Stimulated activated CD4-positive, alpha-beta T cell treated with anti-CD3 and anti-CD28 coated beads, TNF-alpha, amount 100 ng/mL, for 1 hour (primary cell): ENCODE measurements at places on chromosomes 4 and X.

DNA sequence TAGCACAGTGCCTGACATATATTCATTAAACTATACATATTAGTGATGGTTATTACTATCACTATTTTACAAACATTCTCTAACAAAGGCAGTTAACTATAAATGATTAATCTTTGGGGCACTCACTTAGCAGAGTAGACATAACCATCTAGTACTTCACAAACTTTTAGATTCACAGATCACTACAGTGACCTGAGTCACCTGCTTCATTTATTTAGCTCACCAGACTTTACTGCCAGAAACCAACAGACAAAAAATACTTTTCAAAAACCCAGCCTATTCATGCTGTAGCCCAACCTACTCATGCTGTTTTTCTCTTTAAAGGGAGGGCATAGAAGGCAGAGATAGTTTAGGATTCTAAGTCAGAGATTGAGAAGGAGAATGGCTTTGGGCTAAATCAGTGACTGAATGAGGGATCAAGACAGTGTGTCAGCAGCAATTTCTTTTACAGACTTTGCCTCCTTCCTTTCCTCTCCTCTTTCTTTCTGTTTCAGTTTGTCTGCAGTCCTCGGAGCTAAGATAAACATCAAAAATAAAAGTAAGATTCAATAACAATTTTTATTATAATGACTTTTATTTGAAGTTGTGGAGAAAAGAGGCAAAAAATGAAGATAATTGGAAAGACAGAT is 34.7 kb upstream of the PDE5A start:
- no peak for DNase-seq

DNA sequence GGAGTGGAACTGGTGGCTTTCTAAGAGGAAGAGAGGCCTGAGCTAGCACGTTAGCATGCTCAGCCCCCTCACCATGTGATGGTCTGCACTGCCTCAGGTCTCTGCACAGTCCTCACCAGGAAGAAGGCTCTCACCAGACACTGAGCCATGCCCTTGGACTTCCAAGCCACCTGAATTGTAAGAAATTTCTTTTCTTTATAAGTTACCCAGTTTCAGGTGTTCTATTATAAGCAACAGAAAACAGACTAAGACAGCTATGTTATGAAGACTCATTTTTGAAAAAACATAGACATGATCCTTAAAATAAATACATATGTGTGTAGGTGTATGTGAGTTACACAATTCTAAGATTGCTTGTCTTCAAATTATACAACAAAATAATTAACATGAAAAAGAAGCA is 74.7 kb downstream of the CEP44 start:
- no peak for DNase-seq

GRCh38 chrX:9316096-9316495 is 148.8 kb upstream of the TBL1X start:
- no peak for DNase-seq

DNA sequence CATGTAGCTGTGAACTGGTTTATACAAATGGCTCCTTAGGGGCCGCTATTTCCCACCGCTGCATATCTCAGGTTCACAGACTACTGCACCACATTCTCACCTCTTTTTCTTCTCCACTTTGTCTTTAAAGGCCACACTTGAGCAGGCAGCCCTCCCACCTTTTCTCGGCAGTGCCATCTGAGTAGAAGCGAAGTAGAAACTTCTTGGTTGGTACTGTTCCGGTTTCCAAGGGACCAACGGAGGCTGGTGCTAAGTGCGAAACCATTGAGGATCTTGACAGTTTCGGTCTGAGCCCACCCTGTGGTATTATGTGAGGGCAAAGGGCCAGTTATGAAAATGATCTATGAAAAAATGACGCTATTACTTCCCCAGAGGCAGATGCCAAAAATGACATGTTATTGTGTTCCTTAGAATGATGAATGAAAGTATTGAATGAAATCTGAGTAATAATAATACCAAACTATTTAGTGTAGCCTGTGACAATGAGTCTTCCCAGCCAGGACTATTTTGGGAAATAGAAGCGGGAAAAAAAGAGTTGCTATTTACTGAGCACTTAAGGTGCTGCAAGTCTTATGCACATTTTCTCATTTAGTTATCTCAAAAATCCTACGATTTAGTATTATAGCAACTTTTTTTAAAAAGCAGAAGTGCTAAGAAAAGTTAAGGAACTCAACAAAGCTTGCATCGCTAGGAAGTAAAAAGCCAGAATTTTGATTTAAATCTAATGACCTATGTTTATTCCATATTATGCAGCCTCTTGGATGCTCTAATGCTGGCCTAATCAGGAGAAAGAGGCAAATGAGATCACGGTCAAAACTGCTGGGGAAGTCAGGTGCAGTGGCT is 29.6 kb upstream of the CHRNA9 start:
- no peak for DNase-seq

GRCh38 chr4:21826071-21826470 is 122.5 kb downstream of the KCNIP4 start:
- DNase-seq, result no peak

DNA sequence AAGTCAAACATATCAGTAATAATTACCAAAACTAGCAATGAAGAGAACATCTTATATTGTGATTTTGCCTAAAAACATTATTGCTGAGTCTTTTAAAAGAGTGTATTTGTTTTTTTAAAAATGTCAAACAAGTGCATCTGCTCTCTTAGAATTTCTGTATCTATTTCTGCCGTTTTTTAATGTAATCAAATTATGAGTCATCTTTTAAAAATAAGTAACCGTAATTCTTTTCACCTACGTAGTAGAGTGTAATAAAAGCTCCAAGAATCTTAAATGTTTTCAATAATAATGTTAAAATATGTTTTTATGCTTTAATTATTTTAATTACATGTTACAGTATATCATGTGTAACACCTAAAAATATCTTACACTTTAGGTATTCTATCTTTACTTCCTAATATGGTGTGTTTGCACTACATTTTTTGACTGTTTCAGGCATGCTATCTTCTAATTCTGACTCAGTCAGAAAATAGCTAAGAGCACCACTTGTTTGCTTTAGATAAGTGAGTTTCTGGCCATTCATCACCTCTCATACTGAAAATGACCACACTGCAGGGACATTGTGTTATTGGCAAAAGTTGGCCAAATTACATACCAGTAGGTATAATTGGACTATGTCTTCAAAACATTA is 368.5 kb downstream of the PCDH7 start:
- DNase-seq, result no peak

- DNase-seq, result no peak
These were observed 61.8 kb downstream of the ATXN3L start for GRCh38 chrX:13258052-13258444.

- DNase-seq, result no peak
These were observed 18.0 kb downstream of the SUV39H1 start for GRCh38 chrX:48714573-48714972.

DNA sequence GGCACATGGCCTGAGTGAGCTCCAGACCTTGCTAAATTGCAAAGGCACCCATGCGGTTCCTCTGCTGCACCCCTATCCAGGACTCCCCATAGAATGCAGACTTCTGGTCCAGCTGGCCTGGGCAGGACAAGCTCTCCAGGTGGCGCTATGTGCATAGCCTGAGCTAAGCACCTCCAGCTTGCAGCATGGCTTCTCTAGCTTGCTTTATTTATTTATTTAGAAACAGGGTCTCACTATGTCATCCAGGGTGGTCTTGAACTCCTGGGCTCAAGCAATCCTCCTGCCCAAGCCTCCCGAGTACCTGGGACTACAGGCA is 5.5 kb upstream of the WFS1 start:
- no peak for DNase-seq

- no peak for DNase-seq
These were observed 481.8 kb downstream of the FGF13 start for GRCh38 chrX:138229718-138230117.

DNA sequence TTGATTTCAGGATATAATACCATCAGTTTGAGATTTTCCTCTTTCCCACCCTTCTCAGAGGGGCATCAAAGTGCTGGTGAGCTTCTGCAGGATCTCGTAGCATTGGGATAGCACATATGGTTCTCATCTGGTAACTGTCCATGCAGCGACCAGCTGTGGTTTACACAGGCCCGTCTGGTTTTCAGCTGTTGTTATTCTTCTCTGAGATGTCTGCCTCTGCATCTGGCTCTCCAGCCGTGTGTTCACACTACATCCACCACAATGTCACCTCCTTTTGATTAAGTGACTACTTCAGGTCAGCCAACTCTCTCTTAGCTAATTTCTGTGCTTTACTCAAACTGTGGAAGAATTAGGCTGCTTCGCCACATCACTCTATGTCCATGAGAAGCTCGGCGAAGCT is 676.7 kb upstream of the TENM3 start:
- DNase-seq, result no peak

GRCh38 chr4:127782275-127783025 is at the start of gene HSPA4L:
Gene HSPA4L (plus strand): TSS chr4:127782322. CDS start chr4:127782551, 229 bp downstream.
- DNase-seq, result no peak

DNA sequence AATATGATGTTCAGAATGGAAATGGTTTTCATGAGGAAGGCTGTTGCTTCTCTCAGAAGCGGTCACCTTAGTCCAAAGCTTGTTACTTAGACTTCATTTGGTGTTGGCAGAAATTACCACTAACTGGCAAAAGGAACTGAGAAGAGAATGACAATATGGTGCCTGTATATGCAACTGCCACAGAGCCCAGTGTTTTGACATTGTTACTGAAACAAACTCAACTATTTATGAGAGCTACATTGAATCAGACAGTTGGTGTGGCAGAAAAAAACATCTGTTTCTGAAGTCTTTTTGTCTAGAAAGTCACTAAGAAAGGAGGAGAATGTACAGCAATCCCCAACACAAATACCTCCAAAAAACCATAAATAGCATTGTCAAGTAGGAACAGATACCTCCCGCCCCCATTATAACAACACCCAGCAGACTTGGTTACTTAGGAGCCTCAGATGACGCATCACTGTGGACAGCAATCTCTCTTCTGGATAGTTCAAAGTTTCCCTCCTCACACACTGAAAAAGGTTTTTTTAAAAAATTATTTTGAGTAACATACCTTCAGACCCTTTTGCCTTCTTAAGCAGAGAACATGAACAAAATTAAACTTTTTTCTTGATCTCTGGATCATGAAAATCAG is 92.2 kb downstream of the MAML3 start:
- DNase-seq, result no peak

DNA sequence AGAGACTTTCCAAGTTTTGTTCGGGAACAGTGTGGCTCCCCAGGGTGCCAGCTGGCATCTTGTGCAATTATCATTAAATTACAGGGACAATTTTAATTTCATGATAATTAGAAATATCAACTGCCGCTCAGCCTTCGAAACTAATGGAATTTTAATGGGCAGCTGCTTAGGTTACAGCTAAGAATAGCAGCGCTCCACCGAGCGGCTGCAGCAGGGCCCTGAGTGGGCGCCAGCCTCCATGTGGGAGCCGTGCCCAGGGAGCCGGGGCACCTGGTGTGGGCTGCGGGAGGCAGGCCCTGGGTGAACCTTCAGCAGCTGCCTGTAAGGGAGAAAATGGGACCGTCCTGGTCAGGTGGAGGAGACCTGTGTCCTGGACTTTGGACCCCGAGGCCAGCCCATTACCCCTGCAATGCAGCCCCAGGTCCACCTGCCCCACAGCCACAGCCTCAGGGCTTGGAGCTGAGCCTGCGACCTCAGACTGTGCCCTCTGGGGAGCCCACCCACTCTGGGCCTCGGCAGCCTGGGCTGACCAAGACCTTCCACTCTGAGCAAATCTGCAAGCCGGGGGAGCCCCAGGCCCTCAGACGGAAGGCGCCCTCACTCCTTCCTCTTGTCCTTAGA is 21.1 kb downstream of the MSANTD1 start:
- no peak for DNase-seq

GRCh38 chrX:150018931-150019361 is 80.7 kb upstream of the EOLA2 start:
- DNase-seq, result no peak

GRCh38 chr4:103197765-103198110 is 405 bp downstream of the CENPE start:
- no peak for DNase-seq

- no peak for DNase-seq
These were observed 84.7 kb downstream of the RAP1GDS1 start for GRCh38 chr4:98345838-98346237.

- DNase-seq, result no peak
These were observed 17.5 kb downstream of the ANXA5 start for GRCh38 chr4:121679267-121679666.

GRCh38 chr4:76607266-76607799 is 172.3 kb downstream of the SHROOM3 start:
- no peak for DNase-seq

DNA sequence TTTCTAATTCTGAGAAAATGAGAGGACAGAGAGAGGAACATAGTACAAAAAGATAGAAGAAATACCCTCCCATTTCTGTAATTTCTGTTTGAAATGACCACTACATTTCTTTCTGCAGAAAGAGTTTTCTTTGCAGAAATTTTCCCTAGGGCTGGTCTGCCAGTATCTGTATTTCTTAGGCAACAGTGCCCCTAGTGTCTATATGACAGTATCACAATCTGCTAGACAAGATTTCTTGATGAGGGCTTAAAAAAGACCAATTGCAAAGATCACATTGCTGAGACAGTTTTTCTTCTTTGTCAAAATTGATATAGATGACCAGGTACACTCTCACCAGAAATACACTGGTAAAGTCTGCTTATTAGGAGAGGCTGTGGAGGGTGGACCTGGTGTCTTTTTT is 81.0 kb upstream of the ZDHHC15 start:
- DNase-seq, result no peak

- DNase-seq, result no peak
These were observed 157.9 kb downstream of the AMELX start for GRCh38 chrX:11451151-11451550.

DNA sequence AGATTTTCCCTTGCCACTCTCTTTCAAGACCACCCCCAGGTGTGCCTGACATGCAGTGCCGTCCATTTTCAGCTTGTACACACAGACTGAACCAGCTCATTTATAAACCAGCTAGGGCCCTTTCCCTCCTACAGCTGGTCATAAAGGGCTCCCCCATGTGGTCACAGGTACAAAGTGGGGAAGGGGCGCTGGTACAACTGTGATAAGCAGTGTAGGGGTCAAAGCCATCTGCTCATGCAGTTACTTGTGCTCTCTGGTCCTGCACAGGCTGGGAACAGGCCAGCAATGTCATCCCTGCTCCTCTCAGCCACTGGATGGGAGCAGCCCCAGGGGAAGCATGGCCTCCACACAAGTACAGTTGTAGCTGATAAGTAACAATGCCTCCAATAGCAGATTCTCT is 20.6 kb downstream of the GABRQ start:
- no peak for DNase-seq

DNA sequence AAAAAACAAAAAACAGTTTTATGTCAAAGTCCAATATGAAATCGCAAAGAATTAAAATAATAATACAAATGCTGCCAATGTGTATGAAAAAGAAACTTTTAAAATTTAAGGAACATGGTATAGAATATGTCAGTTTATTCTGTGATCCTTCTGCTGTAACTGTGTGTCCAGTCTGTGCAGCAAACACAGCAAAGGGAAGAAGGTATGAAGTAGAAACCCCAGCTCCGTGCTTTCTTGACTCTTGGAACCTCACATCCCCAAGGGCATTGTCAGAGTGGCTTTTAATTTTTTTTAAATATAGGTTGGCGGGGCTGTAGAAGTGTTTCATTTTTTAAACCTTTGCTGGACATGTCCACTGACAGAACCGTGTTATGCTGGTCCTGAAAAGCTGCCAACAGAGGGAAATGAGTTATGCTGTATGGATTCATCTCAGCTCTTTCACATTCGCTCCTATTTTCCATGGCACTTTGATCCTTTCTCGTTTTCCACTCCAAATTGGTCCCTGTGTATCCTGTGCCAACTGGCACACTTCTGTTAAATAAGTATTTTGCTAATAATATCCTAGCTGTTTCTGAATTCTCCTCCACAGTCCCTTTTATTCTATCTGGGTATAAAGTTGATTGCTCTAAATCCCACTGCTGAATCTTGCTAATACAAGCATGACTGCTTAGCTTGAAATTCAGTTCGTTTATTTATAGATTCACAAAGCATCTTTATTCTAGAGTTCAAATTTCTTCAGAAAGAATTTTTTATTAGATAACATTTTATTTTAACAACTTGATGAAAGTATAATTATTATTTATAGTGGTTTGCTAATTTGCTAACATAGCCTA is 127.0 kb upstream of the DDIT4L start:
- no peak for DNase-seq
